Sigmoid colon (tissue), 7 donors: ENCODE measurements at places on chromosomes 4 and X.

- DNase-seq, result no peak
These were observed 34.2 kb downstream of the ATXN3L start for GRCh38 chrX:13285693-13286092.

- no peak for DNase-seq
These were observed 41.1 kb downstream of the DCUN1D4 start for GRCh38 chr4:51884055-51884454.

GRCh38 chr4:70713453-70714078, 8.2 kb upstream of the RUFY3 start:
- no peak for DNase-seq

GRCh38 chr4:91198951-91199350, 1071.8 kb downstream of the CCSER1 start:
- no peak for DNase-seq

- DNase-seq, result no peak
These were observed 123.4 kb downstream of the CDS1 start for GRCh38 chr4:84706286-84706685.
